Left renal cortex interstitium (tissue), 4 donors: ENCODE measurements at places on chromosomes 4 and X. TPM values are rescaled to one million over a fixed set of nuclear protein-coding genes. Genes with fewer than 3 reads are reported as not detected.

PNMA6A gene
- polyA plus RNA-seq, result 13.0 TPM

NOX1 gene
- polyA plus RNA-seq, result 0.86 TPM

TBX22 gene
- polyA plus RNA-seq, result 3.7 TPM

- peak; percentile 32 for DNase-seq
These were observed 51.7 kb downstream of the GASK1B start for GRCh38 chr4:158121161-158121579.

DNA sequence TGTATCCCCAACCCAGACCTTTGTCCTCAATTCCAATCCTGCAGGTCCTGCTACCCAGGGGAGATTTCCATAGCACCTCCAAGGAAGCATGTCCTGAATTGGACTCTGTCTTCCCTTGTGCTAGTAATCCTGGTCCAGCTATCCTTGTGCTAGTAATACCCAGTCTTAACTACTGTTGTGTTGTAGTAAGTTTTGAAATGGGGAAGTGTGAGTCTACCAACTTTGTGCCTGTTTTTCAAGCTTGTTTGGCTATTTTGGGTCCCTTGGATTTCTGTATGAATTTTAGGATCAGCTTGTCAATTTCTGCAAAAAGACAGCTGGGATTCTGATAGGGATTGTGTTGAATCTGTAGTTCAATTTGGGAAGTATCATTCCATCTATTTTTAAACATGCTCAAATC lies 51.4 kb downstream of the CD99L2 start:
- DNase-seq, result no peak

- no peak for DNase-seq
These were observed 17.1 kb upstream of the TADA2B start for GRCh38 chr4:7026107-7026506.

DNA sequence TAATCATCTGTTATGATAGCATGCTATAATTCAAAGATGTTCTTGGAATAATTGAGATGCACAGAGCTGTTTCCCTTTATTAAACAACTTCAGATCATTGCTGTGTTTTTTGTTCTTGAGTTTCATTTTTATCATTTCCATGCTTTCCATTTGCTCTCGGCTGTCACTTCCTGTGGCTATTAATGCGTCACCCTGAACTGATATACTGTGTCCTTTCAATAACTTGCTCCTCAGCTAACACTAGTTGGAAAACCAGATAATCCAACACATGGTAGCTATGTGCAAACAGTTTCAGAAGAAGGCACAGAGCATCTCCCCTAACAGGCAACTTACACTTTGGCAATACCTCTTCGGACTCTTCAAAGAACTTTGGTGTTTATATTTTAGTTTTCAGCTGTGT lies 376.0 kb downstream of the GBA3 start:
- DNase-seq, result no peak
